ENCODE measurements at places on chromosomes 3 and 15. TPM values are rescaled to one million over a fixed set of nuclear protein-coding genes. Genes with fewer than 3 reads are reported as not detected.
A peak's percentile ranks its signal among the peaks of the same experiment; 100 is the strongest.

DNA sequence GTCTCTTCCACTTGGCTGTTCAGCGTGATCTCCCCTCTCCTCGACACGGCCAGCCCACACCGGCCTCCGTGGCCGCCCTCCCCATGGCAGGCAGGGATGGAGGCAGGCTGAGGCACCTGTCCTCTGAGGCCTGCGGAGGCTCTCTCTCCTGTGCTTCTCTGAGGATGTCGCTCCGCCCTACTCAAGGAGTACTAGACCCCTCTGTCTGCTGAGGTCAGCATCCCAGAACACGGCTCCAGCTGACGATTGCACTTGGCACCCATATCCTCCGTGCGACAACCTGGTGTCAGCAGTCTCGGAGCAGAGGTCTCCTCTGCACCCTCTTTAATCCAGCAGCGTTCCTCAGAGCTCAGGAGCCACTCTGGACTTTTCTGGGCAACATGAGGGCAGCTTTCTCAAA lies 322.6 kb downstream of the OCA2 start:
- no peak for DNase-seq

- DNase-seq: no peak
Observed at GRCh38 chr3:162769564-162769963, 1273.0 kb downstream of the OTOL1 start.

GRCh38 chr3:128281056-128281455 lies 127.8 kb downstream of the EEFSEC start:
- DNase-seq: no peak

DNA sequence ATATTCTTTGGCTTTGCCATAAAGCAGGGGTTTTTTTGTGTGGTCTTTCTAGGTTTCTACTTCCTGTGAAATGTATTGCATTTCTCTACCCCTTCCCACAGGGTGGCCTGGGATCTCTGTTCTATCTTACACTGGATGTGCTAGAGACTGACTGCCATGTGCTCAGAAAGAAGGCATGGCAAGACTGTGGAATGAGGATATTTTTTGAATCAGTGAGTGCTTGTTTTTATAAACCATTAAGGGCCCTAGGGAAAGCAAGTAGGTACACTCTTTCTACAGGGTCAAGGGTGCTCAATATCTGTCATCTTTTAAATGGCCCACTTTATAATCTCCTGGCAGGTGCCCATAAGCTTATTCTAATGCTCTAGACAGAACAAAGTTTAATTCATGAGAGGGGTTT lies 730 bp downstream of the FETUB start:
- DNase-seq: no peak

DNA sequence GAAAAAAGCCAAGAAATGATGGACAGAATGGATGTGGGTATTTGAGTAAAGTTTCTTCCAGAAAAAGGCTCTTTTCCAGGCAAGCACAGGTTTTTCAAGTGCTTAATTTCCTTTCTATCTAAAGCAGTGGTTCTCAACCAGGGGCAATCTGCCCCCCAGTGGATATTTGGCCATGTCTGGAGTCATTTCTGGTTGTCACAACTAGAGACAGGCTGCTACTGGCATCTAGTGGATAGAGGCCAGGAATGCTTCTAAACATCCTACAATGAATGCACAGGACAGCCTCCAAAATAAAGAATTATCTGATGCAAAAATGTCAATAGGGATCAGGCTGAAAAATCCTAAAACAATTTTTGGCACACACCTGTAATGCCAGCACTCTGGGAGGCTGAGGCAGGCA lies 23.9 kb downstream of the SEC22C start:
- DNase-seq: no peak

GRCh38 chr3:87145553-87145952 lies 81.6 kb upstream of the CHMP2B start:
- DNase-seq: no peak

GRCh38 chr15:29696950-29697738 lies 125.1 kb downstream of the TJP1 start:
- no peak for DNase-seq

- peak; percentile 19 for DNase-seq
Observed at GRCh38 chr3:122975163-122975923, 52.2 kb downstream of the SEMA5B start.

- no peak for DNase-seq
Observed at GRCh38 chr15:56128081-56128480, 115.6 kb downstream of the RFX7 start.

- no peak for DNase-seq
Observed at GRCh38 chr15:100533886-100534285, 5.1 kb upstream of the CERS3 start.

DNA sequence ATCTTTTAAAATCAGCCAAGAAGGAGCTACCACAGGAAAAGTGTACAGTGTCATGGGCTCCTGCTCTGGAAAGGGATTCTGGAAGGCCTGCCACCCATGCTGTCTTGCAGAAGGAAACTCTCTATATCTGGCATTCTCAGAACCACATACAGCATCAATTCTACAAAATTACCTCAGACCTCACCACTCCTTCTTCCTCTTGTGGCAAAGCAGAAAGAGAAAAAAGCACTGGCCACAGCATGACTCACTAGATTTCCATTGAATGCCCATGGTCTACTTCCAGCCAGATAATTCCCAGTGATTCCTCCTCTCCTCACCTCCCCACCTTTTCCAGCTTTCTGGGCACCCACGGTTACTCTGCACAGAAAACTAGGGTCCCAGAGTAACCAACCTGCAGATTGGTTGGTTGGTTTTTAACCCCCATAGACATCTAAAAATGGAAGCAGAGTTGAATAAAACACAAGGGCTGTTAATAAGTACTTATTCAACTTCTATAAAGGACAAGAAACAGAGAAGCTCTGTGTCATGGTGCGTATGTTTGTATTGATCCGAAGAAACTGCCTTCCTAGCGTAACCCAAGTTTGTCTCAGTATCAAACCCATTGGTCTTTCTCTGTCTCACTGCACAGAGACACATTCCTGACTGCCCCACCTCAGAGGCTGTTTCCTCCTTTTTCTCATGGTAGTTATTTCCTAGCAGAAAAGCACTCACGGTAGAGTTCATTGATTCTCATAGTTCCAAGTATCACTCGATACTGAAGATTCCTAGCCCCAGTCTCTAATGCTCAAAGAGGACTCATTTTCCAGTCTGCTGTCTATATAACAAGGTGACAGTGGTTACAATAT lies 67.7 kb downstream of the LDHAL6B start:
- no peak for DNase-seq

RHOV gene
- 0.24 TPM for total RNA-seq

TMEM43 gene
- total RNA-seq: 48.8 TPM

CPNE9 gene
- total RNA-seq: not detected

ZNF660 gene
- 0.53 TPM for total RNA-seq

CTXND1 gene
- not detected for total RNA-seq

KNG1 gene
- not detected for total RNA-seq

PLAAT1 gene
- not detected for total RNA-seq

SPESP1 gene
- 0.86 TPM for total RNA-seq

SLC27A2 gene
- total RNA-seq: 16.6 TPM

STRIT1 gene
- total RNA-seq: not detected
